ENCODE measurements at places on chromosomes 4 and X.

DNA sequence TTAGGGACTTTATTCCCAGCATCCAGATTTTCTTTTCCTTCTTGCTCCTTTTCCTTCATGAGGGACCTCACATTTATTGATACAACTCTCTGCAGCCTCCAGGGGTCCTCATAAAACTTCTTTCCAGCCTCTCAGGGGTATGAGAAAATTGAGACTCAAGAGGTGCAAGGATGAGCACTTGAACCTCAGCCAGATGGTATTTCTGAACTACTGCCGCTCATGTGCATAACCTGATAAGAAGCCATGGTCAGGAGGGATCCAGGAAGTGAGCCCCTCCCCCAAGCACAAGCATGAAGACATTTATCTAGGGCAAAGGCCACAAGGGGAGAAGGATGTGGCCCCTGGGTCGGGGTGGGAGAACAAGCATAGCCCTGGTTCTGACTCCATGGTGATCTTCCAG, 73.3 kb downstream of the TSPAN7 start:
- no peak for DNase-seq

DNA sequence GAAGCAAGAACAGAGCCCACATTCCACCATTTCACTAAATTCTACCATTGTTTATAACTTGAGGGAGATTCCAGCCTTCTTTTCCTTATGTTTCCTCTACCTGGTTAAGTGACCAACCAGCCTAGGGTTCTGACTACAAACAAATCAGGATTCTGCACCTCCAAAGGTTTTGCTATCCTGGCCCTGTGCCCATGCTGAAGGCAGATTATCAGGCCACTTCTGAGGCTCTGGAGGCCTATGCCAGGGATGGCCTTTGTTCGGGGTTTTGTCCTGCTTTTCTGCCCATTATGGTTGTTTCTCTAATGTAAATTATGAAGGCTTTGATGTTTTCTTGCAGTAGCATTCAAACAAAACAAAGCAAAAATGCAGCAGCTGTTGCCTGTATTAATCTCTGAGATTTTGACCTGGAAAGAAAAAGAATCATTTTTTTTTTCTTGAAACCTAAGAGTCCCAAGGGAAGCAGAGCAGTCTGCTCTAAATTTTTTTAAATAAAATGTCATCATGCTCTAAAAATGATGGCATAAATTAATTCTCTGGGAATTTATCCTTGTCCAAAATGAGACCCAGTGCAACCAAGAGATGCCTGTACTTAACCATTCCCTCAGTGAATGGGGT, 55.6 kb downstream of the RNF150 start:
- DNase-seq = no peak

- no peak for DNase-seq
These were observed 82.2 kb upstream of the PRPS2 start for GRCh38 chrX:12709047-12709446.

DNA sequence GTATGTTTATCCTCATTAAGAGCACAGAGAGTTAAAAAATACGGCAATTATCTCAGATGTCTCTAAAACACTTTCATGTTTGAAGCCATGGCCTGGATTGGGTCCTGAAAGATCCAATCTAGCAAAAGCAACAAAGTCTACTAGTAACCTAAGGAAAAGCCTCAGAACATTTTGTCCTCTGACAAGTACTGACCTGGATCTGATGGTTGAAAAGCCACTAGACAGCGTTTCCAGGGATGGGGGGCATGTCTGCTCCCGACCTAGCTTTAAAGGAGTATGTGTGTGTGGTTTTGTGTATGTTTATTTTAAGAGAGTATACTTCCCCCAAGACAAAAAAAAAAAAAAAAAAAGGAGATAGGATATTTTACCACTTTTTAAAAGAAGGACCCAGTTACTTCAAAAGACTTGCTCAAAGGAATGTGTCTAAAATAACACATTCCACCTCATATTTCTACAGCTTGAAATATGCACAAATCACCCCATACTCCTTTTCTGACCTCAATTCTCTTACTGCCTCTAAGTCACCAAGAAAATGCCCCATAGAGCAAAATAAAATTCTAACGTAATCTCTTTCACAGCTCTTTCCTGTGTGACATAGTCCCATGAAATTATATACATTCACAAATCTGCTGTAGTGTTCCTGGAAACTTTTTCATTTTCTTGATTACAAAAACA, 189.0 kb upstream of the TTC29 start:
- DNase-seq = no peak

- no peak for DNase-seq
These were observed 36.1 kb upstream of the IQSEC2 start for GRCh38 chrX:53317365-53318069.

- no peak for DNase-seq
These were observed 819.2 kb downstream of the PCDH18 start for GRCh38 chr4:136713140-136713539.

GRCh38 chr4:7411896-7412553, 22.7 kb downstream of the PSAPL1 start:
- no peak for DNase-seq

DNA sequence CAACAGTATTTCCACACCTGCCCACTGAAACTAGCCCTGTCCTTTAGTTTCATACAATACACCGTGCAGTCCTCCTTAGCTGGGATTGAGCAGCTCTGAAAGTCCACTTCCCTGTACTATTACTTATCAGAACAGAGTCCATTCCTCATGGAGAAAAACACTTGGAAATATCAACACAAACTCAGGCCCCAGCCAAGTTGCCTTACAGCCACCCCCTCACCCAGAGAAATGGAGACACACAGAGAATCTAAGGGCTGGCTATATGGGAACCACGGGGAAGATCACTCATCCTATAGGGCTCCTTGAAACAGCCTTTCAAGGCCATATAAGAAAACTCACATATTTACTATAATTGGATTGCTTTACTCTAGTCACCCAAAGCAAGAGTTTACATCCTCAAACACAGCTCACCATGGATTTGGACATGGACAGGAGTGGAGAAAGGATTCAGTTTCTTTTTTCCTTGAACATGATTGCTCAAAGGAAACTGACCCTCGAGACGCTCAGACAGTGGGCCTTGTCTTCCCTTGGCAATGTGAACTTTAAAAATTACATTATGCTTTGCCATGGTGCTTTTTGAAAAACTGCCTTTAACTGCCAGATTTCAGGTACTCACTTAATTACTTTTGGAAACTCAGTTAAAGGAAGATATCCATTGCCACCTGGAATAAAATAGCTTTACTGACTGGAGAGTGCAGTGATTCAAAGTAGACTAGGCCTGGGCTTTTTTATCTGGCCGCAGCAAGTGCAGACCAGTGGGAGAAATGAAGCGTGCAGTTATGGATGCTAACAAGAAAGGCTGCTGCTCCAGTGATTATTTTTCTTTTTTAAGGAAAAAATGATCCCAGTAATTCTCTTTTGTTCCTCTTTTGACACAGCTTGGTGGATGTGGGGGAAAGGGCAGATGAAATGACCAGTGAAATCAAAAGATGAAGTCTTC, 1.6 kb downstream of the SCARB2 start:
- DNase-seq = no peak

GRCh38 chrX:151987108-151987507, 12.6 kb upstream of the GABRE start:
- DNase-seq = no peak

- no peak for DNase-seq
These were observed 262.7 kb downstream of the TMA16 start for GRCh38 chr4:163757219-163757618.

DNA sequence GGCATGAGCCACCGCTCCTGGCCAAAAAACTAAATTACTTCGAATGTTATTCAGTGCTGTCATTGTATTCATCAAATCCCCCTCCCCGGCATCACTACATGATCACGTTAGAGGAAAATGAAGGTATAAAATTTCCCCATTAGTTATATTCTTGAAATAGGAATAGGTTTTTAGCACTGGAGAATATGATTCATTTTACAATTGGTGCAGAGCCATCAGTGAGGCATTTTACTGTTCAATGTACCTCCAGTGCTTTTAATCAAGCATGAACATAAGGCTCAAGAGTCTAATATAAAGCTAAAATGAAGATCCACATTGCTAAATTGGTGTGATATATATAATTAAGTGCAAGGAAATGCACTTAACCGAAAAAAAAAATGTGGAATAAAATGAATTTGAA, 18.3 kb downstream of the KLF3 start:
- DNase-seq = no peak

DNA sequence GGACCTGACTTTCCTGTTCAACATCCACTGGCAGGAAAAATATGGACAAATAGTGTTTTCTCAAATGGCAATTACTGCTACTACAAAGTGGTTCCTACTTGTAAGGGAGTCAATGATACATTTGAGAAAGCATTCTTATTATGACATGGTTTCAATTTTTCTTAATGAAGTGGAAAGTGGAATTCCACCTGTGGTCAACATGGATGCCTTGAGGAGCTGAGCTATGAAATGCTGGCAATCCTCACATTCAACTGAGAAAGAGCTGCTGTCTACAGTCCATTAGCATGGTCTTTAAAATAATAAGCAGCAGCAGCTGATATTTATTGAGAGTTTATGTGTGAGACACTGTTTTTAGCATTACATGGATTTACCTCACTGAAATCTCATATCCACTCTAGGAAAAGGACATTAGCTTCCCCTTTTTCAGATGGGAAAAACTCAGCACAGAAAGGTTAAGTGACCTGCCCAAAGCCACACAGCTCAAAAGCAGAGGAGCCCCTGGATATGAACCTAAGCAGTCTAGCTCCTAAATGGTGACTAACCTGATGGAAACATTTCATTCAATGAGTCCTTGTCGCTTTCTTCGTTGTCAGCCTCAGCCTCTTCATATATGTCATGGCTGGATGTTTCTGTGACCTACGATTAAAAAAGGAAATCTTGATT, 29.2 kb downstream of the MAP7D3 start:
- no peak for DNase-seq

GRCh38 chr4:36243355-36244256, 708 bp downstream of the ARAP2 start:
- no peak for DNase-seq

GRCh38 chr4:102883278-102883677, 14.5 kb downstream of the CISD2 start:
- no peak for DNase-seq

DNA sequence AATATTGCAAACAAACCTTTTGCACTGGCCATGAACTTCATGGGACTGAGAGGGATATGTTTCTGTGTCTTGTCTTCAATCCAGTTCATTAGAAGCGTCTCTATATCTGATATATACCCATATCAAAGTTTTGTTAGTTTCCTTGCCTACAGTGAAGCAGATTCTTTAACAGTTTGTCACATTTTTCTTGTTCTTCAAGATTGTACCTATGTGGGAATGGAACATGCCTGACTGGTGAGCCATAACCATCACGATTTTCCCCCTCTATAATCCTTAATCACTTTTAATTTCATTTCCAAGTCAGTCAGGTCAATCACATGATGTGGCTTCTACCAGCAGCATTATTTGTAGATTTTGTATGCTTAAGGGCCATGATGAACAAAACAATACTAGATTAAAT, 197.1 kb upstream of the PDE5A start:
- DNase-seq = no peak

GRCh38 chr4:82968972-82969371, 41.7 kb downstream of the LIN54 start:
- no peak for DNase-seq

DNA sequence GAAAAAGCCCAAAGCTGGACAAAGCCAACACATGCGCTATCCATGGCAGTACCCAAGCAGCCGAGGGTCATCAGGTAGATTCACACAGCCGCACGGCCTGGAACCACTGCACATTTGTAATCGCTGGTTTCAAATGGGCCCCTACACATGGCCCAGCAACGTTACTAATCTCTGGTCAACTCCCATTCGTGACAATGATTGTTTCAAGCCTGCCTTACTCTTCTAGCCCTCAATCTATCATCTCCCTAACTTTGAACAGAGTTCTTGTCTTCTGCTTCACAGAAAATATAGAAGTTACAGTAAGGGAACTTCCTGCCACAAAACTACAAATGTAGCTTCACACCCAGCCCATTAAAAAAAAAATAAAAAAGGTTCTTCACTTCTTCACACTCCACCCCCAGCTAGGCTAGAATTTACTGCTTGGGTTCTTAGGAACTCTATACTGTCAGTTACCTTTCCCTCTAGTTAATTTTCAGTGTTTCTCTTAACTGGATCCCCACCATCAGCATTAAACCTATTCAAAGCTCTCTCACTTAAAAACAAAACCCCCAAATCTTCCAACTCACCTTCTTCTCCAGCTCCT, 24.2 kb downstream of the CASP3 start:
- no peak for DNase-seq

DNA sequence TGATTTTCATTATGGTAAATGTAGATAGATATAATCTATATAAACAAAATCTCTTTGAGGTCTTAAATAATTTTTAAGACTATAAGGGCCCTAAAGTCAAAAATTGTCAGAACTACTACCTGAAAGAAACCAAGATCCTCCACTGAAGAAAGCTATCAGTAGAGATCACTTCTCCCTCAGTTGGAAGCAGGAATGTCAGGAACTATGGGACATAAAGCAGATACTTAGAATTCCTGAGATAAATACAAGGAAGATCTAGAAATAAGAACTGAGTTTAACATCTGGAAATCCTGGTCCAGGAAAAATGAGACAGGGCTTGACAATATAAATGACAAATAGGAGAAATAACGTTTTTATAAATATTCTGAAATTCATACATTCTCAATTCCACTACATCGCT, 97.2 kb downstream of the ADAMTS3 start:
- DNase-seq = no peak

GRCh38 chr4:139441029-139441428, 12.9 kb upstream of the RAB33B start:
- no peak for DNase-seq

- no peak for DNase-seq
These were observed 16.4 kb upstream of the PRSS48 start for GRCh38 chr4:151260526-151260925.

DNA sequence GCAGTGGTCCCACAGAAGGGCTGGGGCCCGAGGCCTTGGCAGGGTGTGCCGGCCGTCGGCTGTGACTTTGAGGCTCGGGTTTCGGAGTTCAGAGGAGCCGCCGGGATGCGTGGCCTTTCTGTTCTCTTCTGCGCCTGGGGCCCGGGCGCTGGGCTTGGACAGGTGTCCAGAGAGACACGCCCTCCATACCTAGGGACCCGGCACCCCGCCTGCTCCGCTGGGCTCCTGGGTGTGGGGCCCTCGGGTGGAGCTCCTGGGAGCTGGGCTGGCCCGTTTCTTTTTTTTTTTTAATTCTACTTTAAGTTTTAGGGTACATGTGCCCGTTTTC, 11.3 kb downstream of the FGFRL1 start:
- no peak for DNase-seq

DNA sequence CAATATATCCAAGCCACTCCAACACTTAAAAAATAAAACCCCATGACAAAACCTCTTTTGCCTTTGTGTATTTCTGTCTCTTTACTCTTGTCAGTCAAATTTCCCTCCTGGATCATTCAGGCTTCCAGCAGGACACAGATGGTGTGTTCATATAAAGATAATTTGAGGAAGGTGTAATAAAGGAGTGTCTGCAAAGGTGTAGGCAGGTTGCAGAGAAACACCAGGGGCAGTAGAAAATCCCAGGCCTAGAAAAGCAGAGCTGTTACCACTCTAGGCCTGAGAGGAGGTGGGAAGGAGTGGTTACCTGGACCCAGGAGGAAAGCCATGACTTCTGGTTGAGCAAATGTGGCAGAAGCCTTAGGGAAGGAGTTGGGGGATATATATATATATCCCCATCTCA, 28.8 kb downstream of the CHRNA9 start:
- DNase-seq = no peak

Data from SHP77 treated with DMSO at 0.1 percent for 48 hours (cell line).